ENCODE measurements at places on chromosomes 12 and 14. TPM values are rescaled to one million over a fixed set of nuclear protein-coding genes. Genes with fewer than 3 reads are reported as not detected.

DNA sequence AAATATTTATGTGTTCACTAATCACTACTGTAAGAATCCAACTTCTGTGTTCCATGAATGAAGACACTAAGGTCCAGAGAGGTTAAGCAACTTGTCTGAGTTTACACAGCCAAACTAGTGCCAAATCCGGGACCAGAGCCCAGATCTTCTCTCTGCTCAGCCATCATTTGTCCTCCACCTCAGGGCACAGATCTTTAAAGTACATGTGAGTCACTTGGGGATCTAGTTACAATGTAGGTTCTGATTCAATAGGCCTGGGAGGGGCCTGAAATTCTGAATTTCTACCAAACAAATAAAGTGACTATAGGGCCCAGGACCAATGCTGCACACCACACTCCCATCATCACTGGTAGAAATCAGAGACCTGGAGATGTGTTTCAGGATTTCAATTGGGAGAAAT lies 162.9 kb downstream of the GXYLT1 start:
- no peak for DNase-seq

DNA sequence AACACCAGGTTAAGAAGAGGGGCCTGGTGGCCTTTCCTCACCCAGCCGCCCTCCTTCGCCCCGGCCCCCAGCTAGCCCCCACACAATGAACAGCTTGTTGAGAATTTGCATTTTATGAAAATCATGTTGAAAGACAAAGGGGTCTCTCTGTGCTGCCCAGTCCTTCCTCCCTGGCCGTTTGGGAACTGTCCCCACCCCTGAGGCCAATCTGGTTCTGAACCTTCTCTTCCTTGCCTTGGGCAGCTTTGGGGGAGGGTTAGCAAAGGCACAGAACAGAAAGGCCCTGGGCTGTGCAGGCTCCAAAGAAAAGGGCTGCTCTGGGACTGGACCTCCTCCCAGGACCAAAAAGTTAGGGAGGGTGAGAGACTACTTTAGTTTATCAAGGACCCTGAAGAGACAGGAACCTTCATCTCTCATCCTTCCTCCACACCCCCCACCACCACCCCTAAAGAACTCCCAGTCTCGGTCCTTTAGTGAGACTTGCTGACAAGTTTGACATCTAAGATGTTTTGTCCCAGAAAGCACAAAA lies 1.3 kb downstream of the TAMALIN start:
- DNase-seq = no peak

DNA sequence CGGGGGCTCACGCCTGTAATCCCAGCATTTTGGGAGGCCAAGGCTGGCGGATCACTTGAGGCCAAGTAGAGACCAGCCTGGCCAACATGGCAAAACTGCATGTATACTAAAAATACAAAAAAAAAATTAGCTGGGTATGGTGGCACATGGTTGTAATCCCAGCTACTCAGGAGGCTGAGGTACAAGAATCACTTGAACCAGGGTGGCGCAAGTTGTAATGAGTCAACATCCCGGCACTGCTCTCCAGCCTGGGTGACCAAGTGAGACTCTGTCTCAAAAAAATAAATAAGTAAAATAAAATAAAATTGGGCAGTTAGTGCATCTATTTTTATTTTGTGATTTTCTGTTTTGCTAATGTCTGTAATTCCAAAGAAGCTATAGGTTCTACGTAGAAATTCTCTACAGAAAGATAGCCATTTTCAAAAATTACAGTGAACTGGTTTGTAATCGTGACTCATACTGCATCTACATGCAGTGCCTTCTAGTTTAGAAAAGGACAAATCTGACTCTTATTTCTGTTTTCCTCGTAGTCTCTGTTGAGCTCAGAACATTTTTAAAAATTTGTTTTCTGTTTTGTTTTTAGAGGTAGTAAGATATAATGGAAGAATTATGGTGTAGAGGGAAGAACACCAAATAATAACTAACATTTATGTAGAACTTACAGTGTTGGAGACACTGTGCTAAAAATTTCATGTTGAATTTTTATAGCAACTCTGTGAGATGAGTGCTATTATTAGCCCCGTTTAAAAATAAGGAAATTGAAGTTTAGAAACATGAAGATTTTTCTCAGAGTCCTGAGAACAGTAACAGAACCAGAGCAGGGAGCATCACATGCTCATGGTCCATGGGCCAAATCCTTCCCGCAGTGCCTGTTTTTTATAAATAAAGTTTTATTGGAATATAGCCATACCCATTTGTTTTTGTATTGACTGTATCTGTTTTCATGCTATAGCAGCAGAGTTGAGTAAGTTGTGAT lies 201.2 kb downstream of the SYNE2 start:
- DNase-seq = no peak

DNA sequence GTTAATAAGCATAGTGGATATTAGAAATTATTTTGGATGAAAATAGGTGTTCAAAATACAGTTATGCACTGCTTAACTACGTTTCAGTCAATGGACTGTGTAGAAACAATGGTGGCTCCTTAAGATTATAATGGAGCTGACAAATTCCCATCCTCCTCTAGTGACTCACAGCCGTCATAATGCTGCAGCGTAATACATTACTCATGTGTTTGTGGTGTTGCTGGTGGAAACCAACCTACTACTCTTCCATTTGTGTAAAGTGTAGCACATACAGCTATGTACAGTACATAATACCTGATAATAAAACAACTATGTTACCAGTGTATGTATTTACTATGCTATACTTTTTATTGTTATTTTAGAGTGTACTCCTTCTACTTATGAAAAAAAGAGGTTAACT lies 111.2 kb upstream of the TMCC3 start:
- peak; percentile 86 for DNase-seq

DNA sequence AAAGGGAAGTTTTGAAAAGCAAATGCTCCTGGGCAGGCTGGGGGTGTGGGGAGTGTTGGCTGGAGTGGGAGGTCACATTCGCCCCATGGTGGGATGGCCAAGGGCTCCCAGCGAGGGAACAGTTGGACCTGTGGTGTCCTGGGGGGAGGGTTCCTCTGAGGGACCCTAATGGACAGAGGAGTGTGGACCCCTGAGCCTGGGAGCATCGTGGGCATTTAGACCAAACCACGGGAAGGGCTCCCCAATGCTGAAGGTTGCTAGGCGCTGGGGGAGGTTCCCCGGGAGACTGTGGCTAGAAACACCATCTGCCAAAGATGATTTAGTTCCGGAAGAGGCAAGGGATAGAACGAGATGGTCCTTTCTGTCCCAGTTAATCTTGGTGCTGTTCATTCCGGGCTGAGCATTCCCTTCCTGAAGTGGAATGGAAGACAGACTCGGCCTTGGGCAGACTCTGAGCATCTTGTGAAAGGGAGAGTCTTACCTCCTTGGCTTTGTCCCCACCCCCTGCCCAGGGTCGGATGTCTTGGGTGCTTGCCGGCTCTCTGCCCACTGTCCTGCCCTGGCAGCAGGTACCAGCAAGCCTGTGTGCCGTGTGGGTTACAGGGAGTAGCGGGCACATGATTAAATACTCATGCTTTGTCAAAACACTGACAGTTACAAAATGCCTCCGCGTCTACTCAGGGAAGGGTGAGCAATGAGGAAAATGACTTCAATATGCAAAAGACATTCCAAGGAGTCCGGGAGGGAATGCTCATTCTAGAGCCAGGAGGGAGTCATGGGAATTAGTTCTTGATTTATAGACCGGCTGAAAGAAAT lies 215.9 kb downstream of the CACNA1C start:
- peak; percentile 60 for DNase-seq

DNA sequence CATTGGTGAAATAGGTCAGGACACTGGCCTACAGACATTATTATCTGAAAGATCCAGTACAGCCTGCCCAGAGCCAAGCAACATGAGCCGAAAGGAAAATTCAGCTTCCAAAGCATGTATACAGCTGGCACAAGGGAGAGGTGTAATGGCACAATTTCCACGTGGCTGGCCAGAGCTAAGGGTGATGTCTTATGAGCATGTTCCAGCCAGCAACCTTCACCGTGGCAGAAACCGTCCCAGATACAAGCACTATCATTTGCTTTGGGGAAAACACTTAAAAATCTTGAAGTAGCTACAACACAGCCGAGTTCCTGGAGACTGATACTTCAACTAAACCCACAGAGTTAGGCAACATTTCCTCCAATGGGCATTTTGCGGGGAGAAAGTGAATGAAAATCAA lies 44.5 kb downstream of the CORO1C start:
- DNase-seq = no peak

DNA sequence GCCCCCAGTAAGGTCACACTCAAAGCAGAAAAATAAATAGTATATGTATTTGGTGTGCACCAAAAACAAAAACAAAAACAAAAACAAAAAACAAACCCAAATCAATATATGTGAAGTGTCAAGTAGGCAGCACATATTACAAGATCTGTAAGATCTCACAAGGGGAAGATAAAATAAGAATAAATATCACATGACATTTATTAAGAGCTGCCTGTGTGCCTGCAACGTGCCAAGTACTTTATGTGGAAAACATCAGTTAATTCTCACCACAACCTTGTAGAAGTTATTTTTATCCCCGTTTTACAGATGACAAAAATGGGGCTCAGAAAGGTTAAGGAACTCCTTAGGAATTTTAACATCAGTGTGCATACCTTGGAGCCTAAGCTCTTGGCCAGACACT lies 26.6 kb downstream of the TRIM9 start:
- no peak for DNase-seq

GRCh38 chr12:53120685-53121525 lies 17.6 kb downstream of the SOAT2 start:
- no peak for DNase-seq

DNA sequence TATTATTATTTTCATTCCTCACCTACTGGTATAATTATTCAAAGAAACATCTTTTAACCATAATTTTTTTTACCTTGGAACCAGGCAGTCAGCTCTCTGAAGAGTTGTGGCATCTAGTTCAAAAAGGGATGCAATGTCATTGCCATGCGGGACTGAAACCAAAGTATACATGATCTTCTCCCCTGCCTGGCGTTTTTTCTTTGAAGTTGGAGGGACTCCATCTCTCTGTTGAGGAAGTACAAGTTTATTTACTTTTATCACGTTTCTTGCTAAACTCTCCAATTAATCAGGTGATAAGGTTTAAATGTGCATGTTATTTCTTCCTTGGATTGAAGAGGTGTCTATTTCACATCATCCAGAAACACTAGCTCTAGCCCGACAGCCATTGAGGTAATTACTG lies 146.6 kb downstream of the ITPR2 start:
- DNase-seq = no peak

DNA sequence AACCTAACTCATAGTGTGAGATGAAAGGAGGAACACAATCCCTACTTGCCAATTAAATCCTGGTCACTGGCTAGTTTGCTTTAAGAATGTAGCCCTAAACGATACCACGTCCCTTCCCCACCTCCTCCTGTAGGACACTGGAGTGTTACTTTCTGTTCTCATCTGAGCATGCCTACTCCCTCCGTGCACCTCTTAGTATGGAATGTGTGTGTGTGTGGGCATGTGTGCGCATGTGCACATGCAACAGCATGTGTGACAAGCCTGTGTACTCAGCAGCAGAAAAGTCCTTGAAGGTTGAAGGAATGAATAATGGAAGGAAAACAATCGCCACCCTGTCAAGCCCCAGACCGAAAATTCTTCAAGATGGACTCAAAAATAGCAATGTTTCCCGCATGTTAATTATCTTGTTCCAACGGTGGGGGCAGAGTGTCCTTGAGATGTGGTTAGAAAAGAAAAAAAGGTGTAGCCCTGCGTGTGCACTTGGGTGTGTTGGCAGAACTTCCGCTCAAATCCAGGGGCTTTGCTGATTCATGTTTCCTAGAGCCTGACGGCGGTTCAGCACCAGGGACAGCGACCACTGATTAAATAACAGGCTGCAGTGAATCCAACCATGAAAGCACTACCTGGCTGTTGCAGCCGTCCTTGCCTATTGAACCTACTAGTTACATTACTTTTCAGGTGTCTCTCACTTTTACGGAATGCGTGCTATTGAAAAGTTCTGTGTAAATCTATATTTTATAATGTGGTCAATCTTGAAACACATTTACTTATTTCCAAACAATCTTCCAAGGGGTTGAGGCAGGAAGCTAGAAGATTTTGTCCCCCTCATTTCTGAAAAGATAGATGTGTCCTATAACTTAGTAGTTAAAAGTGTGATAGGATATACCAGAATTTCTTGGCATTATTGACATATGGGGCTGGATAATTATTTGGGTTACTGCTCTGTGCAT lies 79.8 kb downstream of the SRRM4 start:
- peak; percentile 37 for DNase-seq

DNA sequence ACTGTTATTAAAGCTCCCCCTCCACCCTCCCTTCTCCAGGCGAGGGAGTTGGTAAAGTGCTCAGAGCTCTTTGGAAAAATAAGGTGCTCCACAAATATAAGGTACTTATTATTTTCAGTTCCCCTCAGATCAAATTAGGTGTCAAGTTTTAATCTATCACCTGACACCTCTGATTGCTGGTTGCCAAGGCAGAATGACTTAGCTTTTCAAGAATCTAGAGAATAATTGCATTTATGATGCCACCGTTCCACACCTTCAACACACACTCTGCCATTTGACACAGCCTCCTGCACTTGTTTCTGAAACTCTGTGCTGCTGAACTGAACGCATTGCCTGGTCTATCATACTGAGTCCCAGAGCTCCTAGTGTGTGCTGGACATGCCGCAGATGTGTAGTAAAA lies 128.6 kb downstream of the CRACR2A start:
- DNase-seq = no peak

GRCh38 chr14:24426150-24426911 lies 3.1 kb downstream of the CBLN3 start:
- no peak for DNase-seq

DNA sequence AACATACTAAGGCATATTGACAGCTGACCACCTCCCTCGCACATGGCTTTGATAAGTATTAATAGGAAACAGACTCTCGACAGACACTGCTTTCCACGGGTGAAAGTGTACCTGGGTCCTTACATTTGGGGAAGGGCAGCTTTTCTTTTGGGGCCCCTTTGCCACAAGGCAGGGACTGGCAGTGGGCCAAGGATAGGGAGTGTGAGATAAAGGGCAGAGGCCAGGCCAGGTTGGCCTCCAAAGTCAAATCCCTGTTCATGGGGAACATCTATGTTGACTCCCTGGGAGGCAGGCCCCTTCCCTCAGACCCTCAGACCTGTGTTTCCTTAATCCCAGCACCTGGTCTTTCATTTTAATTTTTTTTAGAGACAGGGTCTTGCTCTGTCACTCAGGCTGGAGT lies 19.4 kb upstream of the FBXO21 start:
- no peak for DNase-seq

DNA sequence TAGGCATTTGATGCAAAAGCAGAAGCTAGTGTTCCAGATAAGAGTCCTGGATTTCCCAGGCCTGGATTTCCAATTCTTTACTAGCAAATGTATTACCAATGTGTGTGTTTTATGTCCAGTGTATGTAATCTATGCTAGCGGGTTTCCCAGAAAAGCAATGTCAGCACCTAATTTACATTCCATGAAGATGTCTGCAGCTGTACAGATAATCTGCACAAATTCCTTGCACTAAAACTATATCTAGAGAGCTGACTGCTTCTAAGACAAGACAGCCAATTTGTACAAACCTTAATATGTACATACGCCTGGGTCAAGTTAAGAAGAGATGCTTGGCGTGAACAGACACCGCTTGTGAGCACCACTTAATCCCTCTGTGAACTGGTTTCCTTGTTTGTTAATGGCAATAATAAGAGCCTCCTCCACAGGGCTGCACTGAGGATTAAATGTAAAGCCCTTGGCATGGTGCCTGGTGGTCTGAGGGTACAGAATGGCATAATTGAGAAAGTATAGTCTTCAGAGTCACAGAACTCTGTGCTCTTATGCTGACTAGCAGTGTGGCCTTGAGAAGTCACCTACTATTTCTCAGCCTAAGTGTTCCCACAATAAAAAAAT lies 185.6 kb downstream of the EPS8 start:
- peak; percentile 99 for DNase-seq

PTHLH gene
- 1.3 TPM for total RNA-seq

NANOG gene
- total RNA-seq = not detected

ZFHX2 gene
- under 0.01 TPM for total RNA-seq

SLC4A8 gene
- total RNA-seq = 9.0 TPM

CCDC196 gene
- total RNA-seq = not detected

GPD1 gene
- total RNA-seq = under 0.01 TPM

KIF21A gene
- total RNA-seq = 7.1 TPM

TSPAN11 gene
- total RNA-seq = 0.32 TPM

All from fibroblast of villous mesenchyme (primary cell).